ENCODE measurements at places on chromosomes 7 and 10. TPM values are rescaled to one million over a fixed set of nuclear protein-coding genes. Genes with fewer than 3 reads are reported as not detected.

DNA sequence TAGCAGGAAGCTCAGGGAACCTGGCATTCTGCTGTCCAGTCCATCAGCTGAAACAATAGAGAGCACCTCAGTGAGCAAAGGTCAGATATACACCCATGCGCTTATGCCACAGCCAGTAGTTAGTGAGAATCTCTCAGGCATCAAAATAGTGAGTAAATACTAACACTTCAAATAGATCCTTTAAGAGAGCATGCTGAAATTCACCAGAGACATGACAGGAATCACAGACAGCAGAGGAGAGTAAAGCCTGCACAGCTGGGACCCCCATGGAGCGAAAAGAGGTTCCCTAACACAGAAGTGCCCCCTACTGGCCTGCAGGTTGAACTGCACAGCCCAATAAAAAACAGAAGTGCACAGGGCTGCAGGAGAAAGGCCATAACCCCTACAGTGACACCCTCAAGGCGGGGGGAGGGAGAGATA is 57.6 kb upstream of the ANTXRL start:
- H3K36me3 ChIP-seq, result no peaks in the 10 kb centered on the region
- H3K27ac ChIP-seq, result no peak overlapping the region
- DNase-seq, result peak; percentile 75
- no peaks in the 10 kb centered on the region for H3K27me3 ChIP-seq
- no peaks in the 10 kb centered on the region for H3K4me1 ChIP-seq

GRCh38 chr7:41731493-41732435 is 28.9 kb upstream of the INHBA start:
- H3K4me1 ChIP-seq, result no peaks in the 10 kb centered on the region
- H3K27ac ChIP-seq, result no peak overlapping the region
- no peaks in the 10 kb centered on the region for H3K36me3 ChIP-seq
- no peaks in the 10 kb centered on the region for H3K27me3 ChIP-seq
- H3K4me3 ChIP-seq, result no peak overlapping the region

DNA sequence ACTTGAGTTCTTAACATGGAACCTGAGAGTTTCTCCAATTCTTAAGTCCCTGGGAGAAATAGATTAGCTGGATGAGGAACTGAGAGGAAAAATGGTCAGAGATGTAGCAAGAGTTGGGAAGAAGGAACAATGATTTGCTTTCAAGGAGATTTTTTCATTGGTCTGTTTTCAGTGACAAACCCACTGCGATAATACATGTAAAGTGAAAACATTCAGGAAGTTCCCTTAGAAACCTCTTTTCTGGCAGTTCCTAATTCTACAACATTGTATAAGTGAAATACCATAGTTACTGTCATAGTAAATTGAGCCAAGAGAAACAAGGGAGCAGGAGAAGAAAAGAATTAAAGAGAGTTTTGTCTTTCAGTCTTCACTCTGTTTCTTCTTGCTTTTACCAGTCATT is 12.1 kb upstream of the MAGI2 start:
- no peak overlapping the region for H3K27ac ChIP-seq
- H3K4me3 ChIP-seq, result no peak overlapping the region
- no peaks in the 10 kb centered on the region for H3K36me3 ChIP-seq
- H3K27me3 ChIP-seq, result no peaks in the 10 kb centered on the region
- H3K4me1 ChIP-seq, result no peaks in the 10 kb centered on the region

Gene COL28A1
- total RNA-seq, result 0.13 TPM

Gene FKBP6
- not detected for total RNA-seq

Gene ABCA13
- total RNA-seq, result 0.69 TPM

GRCh38 chr7:87202705-87203104 is 16.8 kb downstream of the TMEM243 start:
- H3K4me3 ChIP-seq, result no peak overlapping the region
- DNase-seq, result no peak
- H3K4me1 ChIP-seq, result no peaks in the 10 kb centered on the region
- H3K27ac ChIP-seq, result no peak overlapping the region
- H3K27me3 ChIP-seq, result no peaks in the 10 kb centered on the region

Gene TRIM56
- 29.7 TPM for total RNA-seq

Gene ETV1
- 18.1 TPM for total RNA-seq

DNA sequence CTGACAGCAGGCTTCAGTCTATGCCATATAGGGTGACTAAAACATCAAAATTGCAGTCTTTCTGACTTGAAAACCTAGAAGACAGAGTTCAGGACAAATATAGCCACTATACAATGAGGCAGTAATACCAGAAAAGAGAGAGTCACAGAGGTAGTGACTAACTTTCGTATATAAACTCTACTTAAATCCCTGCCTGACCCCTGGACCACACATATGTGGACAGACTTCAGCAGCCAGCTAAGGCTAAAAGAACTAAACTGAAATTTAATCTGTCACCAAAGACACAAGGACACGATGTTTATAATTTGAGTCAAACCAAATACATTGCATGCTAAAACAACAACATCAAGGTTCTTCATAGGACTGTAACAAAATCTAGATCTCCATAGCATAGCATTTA is 64.6 kb upstream of the MACROH2A2 start:
- no peaks in the 10 kb centered on the region for H3K27me3 ChIP-seq
- H3K36me3 ChIP-seq, result no peaks in the 10 kb centered on the region
- no peak for DNase-seq
- no peak overlapping the region for H3K27ac ChIP-seq

DNA sequence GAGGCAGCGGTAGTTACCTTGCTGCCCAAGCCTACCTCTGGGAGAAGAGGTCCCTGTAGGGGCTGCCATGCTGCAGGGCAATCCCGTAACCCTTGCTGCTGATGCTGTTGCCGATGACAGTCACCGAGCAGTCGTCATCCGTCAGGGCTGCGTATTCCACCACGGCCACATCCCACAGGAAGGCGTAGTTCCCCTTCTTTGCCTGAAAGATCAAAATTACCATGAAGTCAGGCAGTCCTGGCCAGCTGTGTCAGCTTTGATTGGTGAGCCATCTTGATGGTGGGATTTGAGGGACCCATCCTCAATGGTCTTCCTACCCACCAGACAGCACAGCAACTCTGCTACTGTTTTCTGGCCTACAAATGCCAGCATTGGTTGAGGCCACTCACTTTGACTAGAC is 746.8 kb downstream of the GRID1 start:
- no peaks in the 10 kb centered on the region for H3K27me3 ChIP-seq
- DNase-seq, result no peak
- no peaks in the 10 kb centered on the region for H3K36me3 ChIP-seq
- H3K27ac ChIP-seq, result no peak overlapping the region
- H3K4me3 ChIP-seq, result no peak overlapping the region
- no peaks in the 10 kb centered on the region for H3K4me1 ChIP-seq

Gene KAZALD1
- total RNA-seq, result 9.1 TPM

Gene PKD2L1
- total RNA-seq, result not detected

GRCh38 chr10:86282664-86283465 is 83.7 kb downstream of the GRID1 start:
- no peaks in the 10 kb centered on the region for H3K36me3 ChIP-seq
- no peak overlapping the region for H3K4me3 ChIP-seq
- DNase-seq, result no peak
- H3K27ac ChIP-seq, result no peak overlapping the region
- no peaks in the 10 kb centered on the region for H3K4me1 ChIP-seq
- H3K27me3 ChIP-seq, result no peaks in the 10 kb centered on the region

Gene FBXO24
- total RNA-seq, result 0.95 TPM

DNA sequence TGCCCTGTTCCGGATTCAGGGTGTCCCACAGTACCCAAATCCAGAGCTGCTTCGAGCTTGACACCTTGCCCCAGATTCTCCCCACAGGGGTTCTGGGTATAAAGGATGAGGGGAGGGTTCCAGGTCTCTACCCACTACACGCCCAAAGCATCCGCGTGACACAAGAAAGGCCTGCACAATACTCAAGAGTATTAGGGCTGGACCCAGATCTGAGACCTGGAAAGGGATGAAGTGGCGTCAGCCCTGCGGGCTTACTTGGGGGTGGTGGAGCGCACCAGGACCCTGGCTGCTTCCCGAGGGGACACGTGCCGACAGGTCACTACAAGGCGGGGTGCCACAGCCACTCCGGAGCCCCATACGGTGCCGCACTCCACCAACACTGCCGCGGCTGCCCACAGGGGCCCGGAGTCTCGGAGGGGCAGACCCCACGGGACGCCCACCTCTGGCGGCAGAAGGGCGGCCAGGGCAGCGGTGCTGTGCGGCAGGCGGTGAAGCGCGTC is 1.3 kb downstream of the TYSND1 start:
- no peak overlapping the region for H3K4me3 ChIP-seq
- no peaks in the 10 kb centered on the region for H3K27me3 ChIP-seq
- H3K36me3 ChIP-seq, result peaks cover 57% of the 10 kb centered on the region
- peaks cover 7% of the 10 kb centered on the region for H3K4me1 ChIP-seq
- H3K27ac ChIP-seq, result no peak overlapping the region
